ENCODE measurements at places on chromosomes 16 and 17.

DNA sequence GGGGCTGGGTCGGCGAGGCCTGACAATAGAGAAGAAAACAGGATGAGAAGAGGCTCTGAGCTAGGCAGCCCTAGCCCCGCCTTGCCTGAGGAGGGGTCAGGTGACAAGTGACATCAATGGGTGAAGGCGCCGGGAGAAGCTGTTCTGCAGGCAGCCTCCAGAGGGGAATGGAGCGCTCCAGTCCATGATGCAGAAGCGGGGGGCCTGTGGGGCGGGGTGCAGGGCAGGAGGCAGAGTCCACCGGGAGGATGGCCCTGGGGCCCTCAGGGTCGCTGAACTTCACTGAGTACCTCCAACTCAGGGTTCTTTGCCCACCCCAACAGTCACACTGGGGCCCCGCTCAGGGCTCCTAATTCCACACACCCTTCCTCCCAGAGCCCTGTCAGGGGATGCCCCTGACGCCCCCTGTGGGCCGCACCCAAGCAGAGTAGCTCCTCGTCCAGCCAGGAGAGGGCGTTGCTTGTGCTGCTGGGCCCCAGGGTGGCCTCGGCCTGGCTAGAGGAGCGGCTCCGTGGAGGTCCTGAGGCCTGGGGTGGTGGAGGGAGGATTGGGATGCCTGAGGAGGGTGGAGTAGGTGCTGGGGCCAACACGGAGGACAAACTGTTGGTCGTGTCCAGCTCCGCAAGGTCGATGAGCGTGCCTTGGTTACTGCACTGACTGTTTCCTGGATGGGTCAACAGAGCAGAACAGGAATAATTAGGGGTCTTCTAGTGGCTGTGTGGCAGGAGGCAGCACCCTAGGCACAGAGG, 20.8 kb downstream of the GGA3 start:
- no peak for DNase-seq

DNA sequence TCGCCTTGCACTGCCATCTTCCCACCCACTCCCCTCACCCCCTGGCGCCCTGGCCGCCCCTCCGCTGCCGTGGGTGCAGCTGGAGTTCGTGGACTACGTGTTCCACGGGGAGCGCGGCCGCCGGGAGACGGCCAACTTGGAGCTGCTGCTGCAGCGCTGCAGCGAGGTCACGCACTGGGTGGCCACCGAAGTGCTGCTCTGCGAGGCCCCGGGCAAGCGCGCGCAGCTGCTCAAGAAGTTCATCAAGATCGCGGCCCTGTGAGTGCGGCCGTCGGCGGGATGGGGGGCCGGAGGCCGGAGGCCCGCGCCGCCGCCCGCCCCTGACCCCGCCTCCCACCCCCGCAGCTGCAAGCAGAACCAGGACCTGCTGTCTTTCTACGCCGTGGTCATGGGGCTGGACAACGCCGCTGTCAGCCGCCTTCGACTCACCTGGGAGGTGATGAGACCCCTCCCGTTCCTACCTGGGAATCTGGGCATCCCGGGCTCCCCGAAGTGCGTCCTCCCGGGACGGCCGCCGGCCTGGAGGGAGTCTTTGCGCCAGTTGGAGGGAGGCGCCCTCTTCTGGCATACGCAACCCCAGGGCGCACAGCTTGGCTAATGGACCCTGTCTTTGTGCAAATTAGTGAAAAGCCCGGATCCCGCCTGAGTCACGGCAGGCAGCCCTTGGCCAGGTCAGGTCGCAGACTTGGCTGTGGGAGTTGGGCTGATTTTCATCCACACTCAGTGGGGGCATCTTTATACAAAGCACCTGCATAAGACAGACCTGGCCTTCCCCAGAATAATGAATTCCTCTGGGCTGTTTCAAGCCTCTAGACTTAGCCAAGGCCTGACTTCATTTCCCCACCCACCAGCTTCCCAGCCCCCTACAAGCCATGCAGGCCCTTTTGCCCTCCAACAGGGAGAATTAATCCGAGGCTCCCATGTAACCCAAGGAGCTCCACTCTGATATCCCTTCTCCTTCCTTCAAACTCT, 14.3 kb downstream of the RAPGEFL1 start:
- DNase-seq, result peak; percentile 92

DNA sequence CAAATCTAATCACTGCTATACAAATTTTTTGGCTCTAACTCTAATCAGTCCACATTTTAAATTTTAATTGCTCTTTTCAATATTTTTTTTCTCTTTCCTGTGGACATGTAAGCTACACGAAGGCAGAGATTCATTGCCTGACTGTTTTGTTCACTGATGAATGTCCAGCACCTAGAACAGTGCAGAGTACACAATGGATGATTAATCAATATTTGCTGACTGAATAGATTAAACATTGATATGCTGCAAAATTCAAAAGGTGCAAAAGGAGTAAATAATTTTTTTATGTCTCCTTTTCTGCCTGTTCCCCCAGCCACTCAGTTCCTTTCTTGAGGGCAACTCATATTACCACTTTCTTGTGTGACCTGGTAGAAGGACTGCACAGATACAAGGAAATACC, 32.8 kb downstream of the SCNN1B start:
- DNase-seq, result no peak

GRCh38 chr17:70517816-70518215, 348.5 kb downstream of the KCNJ2 start:
- no peak for DNase-seq

DNA sequence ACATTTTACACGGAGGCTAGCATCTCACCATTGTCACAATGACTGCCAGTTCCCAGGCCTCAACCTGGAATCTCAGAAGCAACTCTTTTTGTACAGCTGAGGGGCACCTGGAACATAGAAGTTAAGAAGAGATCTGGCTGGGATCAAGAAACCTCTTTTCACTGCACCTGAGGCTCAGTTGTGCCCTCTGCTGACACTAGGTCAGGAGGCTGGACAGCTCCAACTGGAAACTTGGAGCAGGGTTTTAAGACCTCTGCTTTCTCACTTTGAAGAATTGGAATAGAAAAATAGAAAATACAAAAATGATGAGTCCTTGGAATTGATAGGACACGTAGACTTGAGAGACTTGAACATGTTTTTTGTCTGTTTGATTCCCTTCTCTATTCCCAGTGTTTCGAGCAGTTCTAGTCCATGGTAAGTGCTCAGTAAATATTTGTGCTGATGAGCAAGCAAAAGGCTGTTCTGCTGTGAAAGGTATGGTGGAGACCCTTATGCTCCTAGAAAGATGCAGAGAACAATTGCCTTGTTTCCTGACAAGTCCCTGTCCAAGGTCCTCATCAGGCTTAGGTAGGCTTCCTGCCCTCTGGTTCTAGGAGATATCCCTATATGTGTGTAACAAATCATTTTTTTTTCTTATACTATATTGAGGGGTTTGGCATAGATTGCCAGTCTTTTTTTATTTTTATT, 13.6 kb upstream of the PPM1D start:
- no peak for DNase-seq
